CD4-positive, alpha-beta T cell treated with Interleukin-4 for 4 hours (primary cell): ENCODE measurements at places on chromosomes 16 and 17.

GRCh38 chr16:88684569-88685155 is 1.6 kb downstream of the SNAI3 start:
- DNase-seq: no peak

DNA sequence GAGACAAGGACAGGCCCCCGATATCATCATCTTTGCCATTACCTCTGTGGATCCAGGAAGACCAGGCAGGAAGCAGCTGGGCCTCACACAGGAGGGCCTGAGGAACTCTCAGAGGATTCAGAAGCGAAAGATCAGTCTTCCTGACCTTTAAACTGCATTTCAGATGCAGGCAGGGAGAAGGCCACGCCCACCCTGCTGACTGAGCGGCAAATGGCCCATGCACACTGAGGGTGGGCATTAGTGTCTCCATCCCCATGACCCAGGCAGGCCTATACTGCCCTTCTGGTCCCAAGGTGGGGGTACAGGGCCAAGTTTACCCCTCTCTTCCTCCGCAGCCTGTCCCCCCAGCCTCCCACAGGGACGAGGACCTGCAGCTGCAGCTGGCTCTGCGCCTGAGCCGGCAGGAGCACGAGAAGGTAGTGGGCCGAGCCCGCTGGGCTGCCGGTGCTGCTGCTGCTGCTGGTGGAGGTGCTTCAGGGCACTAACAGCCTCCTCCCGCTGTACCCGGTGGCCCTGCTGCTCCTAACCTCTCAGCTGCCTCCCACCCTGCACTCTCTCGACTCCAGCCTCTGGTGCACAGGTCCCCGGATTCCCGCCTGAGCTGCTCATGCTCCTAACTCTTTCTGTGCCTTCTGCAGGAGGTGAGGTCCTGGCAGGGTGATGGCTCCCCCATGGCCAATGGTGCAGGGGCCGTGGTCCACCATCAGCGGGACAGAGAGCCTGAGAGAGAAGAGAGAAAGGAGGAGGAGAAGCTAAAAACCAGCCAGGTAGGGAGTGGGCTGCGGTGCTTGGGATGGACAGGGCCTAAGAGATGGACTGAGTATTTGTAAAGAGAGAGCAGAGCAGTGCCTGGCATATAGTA is 6.2 kb downstream of the EPN3 start:
- DNase-seq: no peak

DNA sequence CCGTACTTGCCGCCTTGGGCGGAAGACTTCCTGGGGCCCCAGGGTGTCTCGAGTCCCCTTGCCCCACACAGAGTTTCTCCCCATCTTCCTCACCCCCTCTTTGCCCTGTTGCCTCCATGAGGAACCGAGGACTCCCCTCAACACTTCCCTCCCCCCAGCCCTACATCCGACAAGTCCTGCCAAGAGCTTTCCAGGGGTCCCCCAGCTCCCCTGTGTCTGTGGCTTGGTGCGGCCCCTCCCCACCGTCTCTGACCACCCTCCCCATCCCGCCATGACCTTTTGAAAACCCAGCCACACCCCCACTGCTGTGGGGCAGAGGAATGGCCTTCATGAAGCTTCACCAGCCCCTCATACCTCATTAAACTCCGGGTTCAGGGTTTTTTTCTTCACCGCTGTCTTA is 11.4 kb downstream of the SCGB1C2 start:
- no peak for DNase-seq

DNA sequence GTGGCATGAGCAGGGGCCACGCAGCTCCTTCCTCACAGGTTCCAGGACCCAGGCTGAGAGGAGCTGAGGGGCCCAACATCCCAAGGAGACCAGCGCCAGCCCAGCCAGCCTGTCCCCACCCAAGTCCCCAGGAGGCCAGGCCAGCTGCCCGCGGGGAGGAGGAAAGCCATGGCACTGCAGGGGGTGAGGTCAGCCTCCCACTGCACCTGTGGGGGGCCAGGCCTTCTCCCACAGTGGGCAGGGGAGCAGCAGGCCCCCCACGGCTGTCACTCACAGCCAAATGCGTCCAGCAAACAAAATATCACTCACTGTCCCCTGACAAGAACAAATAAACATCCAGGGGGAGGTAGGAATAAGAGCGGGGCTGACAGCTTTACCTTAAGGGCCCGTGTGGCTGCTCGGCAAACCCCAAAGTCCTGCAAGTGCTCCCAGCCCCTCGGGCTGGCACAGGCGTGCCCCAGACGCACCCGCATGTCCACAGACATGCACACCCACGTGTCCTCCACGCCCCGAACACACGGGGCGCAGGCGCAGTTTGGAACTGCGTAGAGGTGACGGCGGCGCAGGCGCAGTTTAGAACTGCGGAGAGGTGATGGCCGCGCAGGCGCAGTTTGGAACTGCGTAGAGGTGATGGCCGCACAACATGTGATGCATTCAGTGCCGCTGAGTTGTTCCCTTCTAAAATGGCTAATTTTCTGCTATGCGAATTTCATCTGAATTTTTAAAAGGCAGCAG is 291.1 kb downstream of the FOXL1 start:
- no peak for DNase-seq
